Stimulated activated CD4-positive, alpha-beta T cell treated with anti-CD3 and anti-CD28 coated beads, Interleukin-15, amount 100 ng/mL, for 48 hours (primary cell): ENCODE measurements at places on chromosomes 1 and 21.

DNA sequence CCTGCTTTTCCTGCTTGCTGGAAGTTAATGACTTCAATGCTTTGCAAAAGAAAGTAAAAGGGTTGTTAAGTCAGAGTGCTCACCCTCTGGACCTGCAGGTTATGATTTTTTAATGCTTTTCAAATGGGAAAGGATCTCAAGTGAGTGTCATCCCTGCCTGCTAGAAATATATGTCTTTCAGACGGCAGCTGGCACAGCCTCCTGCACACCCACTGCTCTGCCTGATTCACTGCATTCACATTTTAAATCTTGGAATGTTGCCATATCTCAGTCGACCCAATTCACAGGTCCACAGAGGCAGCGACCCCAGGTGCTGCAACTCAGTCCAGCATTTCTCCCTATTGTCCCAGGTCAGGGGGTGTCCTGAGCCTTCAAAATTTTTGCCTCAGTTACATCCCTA lies 10.7 kb downstream of the DUSP23 start:
- no peak for DNase-seq

- no peak for DNase-seq
These were observed 2.8 kb upstream of the ADORA1 start for GRCh38 chr1:203124546-203125317.

DNA sequence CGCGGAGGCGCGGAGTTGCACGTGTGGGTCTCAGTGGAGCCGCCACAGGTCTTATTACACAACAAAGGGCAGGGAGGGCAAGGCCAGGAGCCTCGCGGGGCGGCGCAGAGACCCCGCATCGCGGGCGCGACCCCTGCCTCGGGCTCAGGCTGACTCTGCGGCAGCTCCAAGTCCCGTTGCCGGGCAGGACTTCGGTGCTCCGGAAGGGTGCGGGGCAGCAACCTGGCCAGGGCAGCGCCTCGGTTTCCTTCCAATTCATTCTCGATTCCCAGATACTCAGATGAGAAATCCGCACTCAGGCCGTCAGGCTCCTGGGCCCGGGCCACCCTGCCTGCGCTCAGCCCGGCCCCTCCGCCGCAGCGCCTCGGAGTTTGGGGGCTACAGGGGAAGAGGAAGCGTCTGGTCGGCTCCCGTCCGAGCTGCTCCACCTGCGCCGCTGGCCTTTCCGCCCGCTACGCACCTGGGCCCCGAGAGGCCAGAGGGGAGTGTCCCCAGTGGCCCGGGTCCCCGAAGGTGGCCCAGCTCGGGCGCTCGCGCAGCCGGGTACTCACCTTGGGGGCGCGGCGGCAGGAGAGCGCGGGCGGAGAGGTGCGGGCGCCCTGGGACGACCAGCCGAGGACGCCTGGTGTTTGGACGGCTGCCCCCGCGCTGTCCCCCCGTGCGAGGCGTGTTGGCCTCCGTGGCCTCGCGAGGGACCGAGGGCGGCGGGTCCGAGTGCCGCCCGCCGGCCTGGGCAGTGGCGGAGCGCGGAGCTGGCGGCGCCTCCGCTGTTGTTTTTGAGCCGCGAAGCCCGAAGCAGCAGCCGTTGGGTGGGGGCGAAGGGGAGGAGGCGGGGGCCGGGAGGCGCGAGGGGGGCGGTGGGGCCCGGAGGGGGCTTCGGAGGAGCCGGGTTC lies 1.1 kb upstream of the PRDM16 start:
- DNase-seq, result no peak

DNA sequence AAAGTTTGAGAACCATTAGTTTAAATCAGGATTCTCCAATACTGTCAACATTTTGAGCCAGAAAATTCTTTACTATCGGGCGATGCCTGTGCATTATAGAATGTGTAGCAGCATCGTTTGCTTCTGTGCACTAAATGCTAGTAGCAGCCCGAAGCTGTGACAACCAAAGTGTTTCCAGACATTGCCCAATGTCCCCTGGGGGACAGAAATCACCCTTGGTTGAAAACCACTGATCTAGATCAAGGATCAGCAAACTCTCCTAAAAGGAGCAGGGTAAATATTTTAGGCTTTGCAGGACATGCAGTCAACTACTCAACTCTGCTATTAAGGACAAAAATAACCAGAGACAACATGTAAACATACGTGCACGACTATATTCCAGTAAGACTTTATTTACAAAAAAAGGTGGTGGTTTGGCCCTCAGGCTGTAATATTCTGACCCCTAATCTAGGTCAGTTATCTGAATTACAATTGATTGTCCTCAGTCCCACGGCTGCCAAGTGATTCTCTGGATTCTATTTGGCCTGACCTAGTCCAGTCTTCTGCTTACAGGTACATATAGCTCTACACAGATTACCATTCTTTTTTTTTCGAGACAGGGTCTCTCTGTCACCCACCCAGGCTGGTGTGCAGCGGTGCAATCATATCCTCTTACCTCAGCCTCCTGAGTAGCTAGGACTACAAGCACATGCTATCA lies 10.6 kb downstream of the FAF1 start:
- DNase-seq, result no peak

- DNase-seq, result no peak
These were observed 27.3 kb downstream of the KCNQ4 start for GRCh38 chr1:40810927-40811326.

GRCh38 chr21:44058652-44058964 lies 46.5 kb downstream of the TRAPPC10 start:
- no peak for DNase-seq

DNA sequence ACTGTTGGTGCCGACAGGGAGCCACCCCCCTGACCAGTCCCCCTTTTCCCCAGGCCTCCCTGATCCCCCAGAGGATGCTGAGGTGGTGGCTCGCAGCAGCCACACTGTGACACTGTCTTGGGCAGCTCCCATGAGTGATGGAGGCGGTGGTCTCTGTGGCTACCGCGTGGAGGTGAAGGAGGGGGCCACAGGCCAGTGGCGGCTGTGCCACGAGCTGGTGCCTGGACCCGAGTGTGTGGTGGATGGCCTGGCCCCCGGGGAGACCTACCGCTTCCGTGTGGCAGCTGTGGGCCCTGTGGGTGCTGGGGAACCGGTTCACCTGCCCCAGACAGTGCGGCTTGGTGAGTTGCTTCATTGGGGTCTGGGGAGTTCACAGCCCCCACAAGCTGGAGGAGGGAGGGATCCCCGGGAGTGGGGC lies 89.2 kb downstream of the TRIM11 start:
- DNase-seq, result no peak

- no peak for DNase-seq
These were observed 11.4 kb upstream of the MRPS6 start for GRCh38 chr21:34061983-34062382.
